Inflammatory macrophage (primary cell): ENCODE measurements at places on chromosomes 7 and 10.

DNA sequence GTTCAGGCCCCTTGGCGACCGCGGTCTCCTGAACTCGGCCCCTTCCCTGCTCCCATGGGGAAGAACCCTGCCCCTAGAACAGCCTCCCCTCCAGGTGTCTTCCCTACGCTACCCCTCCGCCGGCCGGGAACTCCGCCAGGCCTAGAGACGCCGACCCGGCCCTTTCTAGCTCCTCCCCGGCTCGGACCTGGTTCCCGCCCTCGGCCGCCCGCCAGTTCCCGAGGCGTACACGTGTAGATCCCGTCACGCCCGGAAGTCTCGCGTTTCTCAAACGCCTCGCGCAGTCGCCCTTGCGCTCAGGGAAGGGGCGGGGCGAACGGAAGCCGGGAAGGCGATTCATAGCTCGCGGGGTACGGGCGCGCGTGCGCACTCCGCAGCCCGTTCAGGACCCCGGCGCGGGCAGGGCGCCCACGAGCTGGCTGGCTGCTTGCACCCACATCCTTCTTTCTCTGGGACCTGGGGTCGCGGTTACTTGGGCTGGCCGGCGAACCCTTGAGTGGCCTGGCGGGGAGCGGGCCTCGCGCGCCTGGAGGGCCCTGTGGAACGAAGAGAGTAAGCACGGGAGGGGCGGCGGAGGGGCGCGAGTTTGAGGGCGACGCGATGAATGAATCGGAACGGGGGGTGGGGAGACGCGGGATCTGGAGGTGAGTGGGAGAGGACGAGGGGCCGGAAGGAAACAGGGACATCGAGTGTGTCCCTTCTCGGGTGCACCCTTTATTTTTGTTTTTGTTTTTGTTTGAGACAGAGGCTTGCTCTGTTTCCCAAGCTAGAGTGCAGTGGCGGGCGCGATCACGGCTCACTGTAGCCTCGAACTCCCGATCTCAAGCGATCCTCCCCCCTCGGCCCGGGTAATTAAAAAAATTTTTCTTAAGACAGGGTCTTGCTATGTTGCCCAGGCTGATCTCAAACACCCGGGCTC is at the start of gene POP7:
Gene POP7, plus strand, starts transcription at position 369 of the 919 bp plus-strand sequence. CDS start 710 bp downstream, outside the sequence.
- peak; percentile 99 for DNase-seq

- DNase-seq, result peak; percentile 34
These were observed 51.4 kb downstream of the C10orf67 start for GRCh38 chr10:23293145-23293724.

- DNase-seq, result no peak
These were observed 943.5 kb downstream of the CNTNAP2 start for GRCh38 chr7:147060070-147060469.

DNA sequence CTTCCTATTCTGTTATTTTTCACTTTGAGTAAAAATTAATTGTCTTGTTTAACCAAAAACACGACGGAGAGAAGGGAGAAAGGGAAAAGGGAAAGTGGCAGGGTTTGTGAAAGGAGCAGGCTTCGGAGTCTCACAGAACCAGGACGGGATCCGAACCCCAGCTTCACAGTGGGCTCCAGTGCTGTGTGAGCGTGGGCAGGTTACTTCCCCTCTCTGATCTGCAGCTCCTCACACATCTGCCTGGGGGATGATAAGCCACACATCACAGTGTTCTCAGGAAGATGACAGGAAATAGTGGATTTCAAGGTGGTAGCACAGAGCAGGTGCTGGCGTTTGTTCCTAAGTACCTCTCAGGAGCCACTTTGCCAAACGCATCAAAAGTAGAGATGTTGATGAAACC is 94.2 kb upstream of the GPR26 start:
- no peak for DNase-seq

- DNase-seq, result no peak
These were observed 160.5 kb upstream of the FERD3L start for GRCh38 chr7:19305698-19306097.

DNA sequence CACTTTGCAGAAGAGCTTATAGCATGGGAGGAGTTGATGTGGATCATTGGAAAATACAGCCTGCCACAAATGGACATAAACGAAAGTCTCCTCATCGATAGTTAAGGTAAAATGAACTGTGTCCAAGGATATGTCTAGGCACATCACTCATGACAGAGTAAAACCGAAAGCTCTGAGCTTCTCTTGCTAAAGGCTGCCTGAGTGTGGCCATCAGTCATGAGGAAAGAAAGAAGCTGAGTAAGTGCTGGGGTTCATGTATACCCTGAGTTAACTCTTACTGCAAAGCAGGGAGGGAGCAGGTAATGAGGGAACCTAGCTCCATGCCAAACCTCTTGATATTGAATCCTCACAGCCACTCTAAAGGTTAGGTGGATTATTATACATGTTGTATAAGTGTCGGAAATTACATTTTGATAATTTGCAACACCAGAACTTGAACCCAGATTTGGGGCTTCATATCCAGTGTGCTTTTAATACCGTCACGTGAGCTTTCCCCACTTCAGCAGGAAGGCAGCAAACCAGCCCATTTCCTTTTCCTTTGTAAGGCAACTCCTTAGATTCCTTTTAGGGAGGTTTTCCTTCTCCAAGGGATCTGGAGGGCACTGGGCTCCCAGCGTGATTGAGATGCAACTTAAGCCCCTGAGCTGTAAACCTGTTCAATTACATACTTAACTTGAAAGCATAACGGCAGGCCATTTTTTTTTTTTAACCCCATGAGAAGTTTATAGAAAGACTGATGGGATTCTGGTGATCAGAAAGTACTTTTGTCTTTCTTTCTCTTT is 215.0 kb downstream of the PHF14 start:
- DNase-seq, result no peak

DNA sequence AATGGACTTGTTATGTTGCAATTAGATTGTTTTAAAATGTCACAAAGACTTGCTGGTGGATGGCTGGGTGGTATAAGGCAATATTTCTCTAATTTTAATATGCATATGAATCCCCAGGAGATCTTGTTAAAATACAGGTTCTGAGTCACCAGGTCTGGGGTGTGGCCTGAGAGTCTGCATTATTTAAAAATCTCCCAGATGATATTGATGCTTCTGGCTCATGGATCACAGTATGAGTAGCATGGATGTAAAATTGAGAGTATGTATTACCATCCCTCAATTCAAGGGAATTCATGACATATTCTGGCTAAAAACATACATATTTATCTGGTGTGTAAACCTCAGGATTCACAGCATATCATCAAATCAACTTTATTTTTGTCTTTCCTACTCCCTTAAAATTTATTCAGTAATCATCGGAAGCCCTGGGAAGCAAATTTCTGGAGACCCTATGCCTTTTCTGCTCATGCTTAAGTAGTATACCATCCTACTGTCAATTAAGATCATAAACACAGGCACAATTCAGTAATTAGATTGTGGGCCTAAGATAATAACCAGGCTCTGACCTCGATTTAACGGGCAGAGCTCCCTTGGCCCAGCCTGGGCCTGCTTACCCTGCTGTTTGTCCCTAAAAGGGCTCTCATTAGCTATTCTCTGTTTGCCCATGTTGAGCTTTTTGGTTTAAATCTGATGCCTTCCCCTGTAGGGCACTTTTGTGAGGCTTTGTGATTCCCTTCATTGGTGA is 29.6 kb upstream of the ICA1 start:
- no peak for DNase-seq

DNA sequence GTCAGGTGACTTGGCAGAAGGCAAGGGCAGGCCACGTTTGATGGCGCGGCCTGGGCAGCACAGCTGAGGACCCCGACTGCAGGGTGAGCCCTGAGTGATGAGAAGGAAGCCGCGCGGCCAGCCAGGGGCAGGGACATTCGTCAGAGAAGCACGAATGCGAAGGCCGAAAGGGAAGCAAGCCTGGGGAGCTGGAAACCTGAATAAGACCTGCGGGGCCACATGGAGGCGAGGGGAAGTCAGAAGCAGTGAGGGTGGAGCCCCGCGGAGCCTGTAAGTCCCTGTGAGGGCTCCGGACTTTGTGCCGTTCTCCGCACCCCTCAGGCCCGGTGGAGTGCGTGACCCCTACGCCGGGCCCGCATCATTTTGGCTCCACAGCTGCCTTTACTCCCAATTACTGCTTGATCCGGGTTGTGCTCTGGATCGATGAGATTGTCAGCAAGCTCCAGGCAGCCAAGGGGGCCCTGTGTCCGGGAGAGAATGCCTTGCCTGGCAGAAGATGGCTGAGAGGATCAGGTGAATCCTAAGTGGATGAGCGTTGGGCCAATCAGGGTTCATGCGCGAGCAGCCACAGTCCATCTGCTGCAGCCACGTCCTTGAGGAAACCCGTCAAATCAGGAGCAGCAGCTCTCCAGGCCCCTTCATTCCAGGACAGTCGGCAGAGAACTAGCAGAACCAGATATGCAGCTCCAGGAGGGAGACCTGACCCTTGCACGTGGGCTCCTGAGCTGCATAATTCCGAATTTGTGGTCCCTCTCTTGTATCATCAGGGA is 293.3 kb upstream of the SHH start:
- no peak for DNase-seq

- peak; percentile 68 for DNase-seq
These were observed 24.4 kb upstream of the PPIF start for GRCh38 chr10:79322616-79323543.

- no peak for DNase-seq
These were observed 54.7 kb downstream of the EMX2 start for GRCh38 chr10:117597216-117597615.

DNA sequence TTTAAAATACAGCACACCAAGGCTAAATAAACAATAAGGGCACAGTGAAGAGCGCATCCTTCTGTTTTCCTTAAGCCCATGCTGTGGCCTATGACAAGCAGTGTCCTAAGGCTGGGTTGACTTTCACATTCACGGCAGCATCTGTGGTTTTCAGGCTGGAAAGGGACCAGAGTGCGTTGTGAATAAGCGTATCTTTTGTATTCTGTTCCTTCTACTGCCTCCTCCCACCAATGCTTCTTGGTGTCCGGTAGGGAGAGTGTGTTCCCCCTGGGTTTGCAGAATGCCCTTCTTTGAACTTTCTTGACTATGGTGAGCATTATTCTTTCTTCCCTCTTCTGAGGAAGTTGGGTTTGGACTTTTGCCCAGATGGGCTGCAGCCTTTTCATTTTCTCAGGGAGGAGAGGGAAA is 73.6 kb downstream of the ABCA13 start:
- peak; percentile 54 for DNase-seq

GRCh38 chr7:35905555-35905954 is 104.7 kb downstream of the SEPTIN7 start:
- no peak for DNase-seq

DNA sequence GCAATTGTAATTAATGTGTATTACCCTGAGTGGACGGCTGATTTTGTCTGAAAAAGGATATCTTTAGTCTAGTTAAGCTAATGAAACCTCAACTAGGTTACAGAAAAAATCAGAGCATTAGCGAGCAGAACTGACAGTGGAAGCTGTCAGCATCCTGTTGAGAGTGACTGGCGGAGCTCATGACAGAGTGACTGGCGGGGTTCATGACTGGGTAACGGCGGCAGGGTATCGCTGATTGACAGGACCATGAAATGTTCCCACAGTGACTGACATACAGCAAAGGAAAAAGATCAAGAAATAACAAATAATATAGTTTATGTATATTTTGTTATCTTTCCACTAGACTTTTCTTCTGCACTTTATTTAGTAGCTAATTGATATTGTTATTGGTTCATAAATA is 202.5 kb upstream of the AGK start:
- no peak for DNase-seq

DNA sequence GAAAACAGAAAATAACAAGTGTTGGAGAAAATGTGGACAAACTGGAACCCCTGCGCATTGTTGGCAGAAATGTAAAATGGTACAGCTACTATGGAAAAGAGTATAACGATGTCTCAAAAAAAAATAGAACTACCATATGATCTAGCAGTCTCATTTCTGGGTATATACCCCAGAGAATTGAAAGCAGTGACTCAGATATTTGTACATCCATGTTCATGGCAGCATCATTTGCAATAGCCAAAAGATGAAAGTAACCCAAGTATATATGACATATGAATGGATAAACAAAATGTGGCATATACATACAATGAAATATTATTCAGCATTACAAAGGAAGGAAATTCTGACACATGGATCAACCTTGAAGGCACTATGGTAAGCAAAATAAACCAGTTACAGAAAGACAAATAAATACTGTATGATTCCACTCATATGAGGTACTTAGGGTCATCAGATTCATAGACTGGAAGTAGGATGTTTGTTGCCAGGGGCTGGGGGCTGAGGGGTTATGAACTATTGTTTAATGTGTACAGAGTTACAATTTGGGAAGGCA is 4.9 kb downstream of the NRCAM start:
- no peak for DNase-seq

GRCh38 chr10:30396698-30397097 is 37.3 kb upstream of the MAP3K8 start:
- peak; percentile 17 for DNase-seq

GRCh38 chr10:64271983-64272382 is 750.8 kb downstream of the REEP3 start:
- DNase-seq, result no peak

DNA sequence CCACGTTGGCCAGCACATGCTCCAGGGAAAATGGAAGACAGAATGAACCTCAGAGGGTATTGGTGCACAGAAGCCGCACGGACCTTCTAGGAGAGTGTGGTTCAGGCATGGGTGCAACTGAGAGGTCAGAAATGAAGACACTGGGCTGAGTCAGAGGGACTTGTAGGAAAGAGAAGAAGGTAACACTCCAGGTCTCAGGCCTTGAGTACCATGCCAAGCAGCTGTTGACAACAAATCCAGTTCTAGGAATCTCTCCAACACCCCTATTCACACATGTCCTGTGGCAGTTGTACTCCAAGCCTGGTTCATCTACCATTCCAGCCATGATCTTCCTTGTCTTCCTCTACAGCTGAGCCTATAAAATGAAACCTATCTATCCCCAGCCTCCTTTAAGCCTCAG is 251.6 kb downstream of the USP6NL start:
- DNase-seq, result no peak

DNA sequence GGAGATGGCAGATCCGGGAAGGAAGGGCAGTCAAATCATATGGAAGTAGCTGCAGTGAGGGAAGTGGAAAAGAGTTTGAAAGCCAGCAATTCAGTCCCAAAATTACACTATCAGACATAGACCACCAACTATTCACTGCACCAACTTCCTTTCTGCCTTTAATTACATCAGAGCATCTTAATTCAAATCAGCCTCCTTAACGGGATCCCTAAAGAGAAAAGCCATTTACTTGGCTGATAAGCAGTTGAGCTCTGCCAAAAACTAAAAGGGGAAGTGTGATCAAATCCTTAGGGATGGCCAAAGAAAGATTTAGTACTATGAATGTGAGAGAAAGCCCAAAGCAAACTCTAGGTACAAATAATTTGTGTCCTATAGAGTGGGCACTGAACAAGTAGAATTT is 110.4 kb downstream of the AMPH start:
- DNase-seq, result no peak

DNA sequence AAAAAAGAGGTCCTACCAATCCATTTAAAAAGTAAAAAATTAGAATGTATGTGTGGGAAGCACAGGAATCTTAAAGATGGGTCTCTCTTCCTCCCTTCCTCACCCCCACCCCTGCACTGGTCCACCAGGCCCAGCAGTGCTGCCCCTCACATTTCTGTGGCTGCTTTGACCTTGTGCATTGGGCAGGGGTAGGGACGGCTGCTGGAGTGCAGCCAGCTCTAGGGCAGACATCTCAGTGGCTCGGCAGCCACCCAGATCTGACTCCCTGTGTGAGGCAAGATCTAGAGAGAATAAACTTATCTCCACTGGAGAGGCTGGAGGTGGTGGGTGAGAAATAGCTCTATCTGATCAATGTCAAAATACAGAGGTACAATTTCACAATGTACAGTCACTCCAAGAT is 6.7 kb downstream of the FAM180A start:
- no peak for DNase-seq
